Activated CD4-positive, alpha-beta memory T cell treated with anti-CD3 and anti-CD28 coated beads, Interleukin-2, amount 10 ng/mL, durations not matched to agents 7 days and 5 days (primary cell): ENCODE measurements at places on chromosomes 12 and 14. TPM values are rescaled to one million over a fixed set of nuclear protein-coding genes. Genes with fewer than 3 reads are reported as not detected.

RNASE7 gene
- not detected for total RNA-seq

GCN1 gene
- 86.0 TPM for total RNA-seq

METTL17 gene
- total RNA-seq: 81.9 TPM

GLIPR1L1 gene
- total RNA-seq: not detected

CMA1 gene
- total RNA-seq: not detected

CEBPE gene
- 0.25 TPM for total RNA-seq
